Ascending aorta (tissue), 2 donors: ENCODE measurements at places on chromosomes 16 and 17.

GRCh38 chr16:29653471-29653870, 9.6 kb upstream of the SPN start:
- no peaks in the 10 kb centered on the region for H3K4me1 ChIP-seq
- DNase-seq: no peak
- H3K4me3 ChIP-seq: no peak overlapping the region
- H3K36me3 ChIP-seq: no peaks in the 10 kb centered on the region

DNA sequence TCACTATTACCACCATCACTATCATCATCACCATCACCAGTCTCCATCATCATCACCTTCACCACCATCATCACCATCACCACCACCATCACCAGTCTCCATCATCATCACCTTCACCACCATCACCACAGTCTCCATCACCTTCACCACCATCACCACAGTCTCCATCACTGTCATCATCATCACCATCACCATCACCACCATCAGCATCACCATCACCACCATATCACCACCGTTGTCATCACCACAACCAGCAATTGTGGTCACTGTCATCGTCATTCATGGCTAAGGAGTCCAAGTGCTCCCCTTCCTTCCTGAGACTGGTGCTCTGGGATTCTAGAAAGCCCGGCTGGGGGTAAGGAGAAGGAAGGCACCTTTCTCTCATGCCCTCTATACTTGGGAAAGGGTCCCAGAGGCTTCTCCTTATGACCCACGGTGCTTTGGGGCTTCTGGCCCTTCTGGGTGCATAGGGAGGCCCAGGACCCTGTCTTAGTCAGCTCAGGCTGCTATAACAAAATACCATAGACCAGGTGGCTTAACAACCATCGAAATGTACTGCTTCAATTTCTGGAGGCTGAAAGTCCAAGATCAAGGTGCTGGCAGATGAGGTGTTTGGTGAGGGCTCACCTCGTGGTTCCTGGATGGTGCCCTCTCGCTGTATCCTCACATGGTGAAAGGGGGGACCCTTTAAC, 93.4 kb upstream of the GSE1 start:
- no peaks in the 10 kb centered on the region for H3K27me3 ChIP-seq
- peaks cover 32% of the 10 kb centered on the region for H3K4me1 ChIP-seq
- H3K36me3 ChIP-seq: no peaks in the 10 kb centered on the region
- no peak overlapping the region for H3K4me3 ChIP-seq

- no peaks in the 10 kb centered on the region for H3K27me3 ChIP-seq
- H3K4me1 ChIP-seq: no peaks in the 10 kb centered on the region
- H3K36me3 ChIP-seq: peaks cover 10% of the 10 kb centered on the region
- H3K27ac ChIP-seq: no peak overlapping the region
These were observed 43.6 kb upstream of the ANKFY1 start for GRCh38 chr17:4307179-4307930.

DNA sequence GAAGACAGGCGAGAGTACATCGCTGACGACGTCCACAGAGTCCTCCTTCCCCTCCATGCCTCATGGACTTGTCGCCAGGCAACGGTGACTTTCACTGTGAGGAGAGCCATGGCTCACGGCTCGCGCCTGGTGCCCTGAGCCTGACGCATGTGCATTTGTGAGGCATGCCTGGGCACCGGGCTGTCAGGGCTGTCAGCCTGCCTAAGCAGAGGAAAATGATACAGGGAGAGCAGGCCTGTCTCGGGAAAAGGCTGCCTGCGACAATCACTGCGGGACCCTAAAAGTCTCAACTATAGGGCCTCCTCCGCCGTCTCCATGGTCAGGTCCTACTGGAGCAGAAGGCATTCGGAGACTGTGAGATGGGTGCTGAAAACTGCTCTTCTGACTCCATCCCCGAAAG, 135.5 kb upstream of the WSB1 start:
- DNase-seq: no peak
- H3K4me1 ChIP-seq: no peaks in the 10 kb centered on the region
- no peak overlapping the region for H3K4me3 ChIP-seq
- no peaks in the 10 kb centered on the region for H3K27me3 ChIP-seq

- H3K27me3 ChIP-seq: no peaks in the 10 kb centered on the region
- peak overlapping the region; percentile 17 for H3K27ac ChIP-seq
- H3K4me3 ChIP-seq: no peak overlapping the region
- H3K36me3 ChIP-seq: peaks cover 17% of the 10 kb centered on the region
- no peak for DNase-seq
These were observed 34.4 kb downstream of the WWP2 start for GRCh38 chr16:69796285-69797118.

- H3K36me3 ChIP-seq: no peaks in the 10 kb centered on the region
- no peaks in the 10 kb centered on the region for H3K4me1 ChIP-seq
- no peak for DNase-seq
These were observed 394.1 kb downstream of the SOX9 start for GRCh38 chr17:72514891-72515290.

GRCh38 chr16:84583995-84584394, 33.9 kb downstream of the COTL1 start:
- no peak overlapping the region for H3K4me3 ChIP-seq
- H3K27ac ChIP-seq: peak overlapping the region; percentile 61
- H3K27me3 ChIP-seq: no peaks in the 10 kb centered on the region
- peaks cover 12% of the 10 kb centered on the region for H3K4me1 ChIP-seq
- no peak for DNase-seq
- no peaks in the 10 kb centered on the region for H3K36me3 ChIP-seq

- peaks cover 4% of the 10 kb centered on the region for H3K36me3 ChIP-seq
- no peak overlapping the region for H3K4me3 ChIP-seq
- H3K27me3 ChIP-seq: no peaks in the 10 kb centered on the region
- no peaks in the 10 kb centered on the region for H3K4me1 ChIP-seq
- no peak for DNase-seq
- H3K27ac ChIP-seq: no peak overlapping the region
These were observed 11.1 kb downstream of the ABR start for GRCh38 chr17:1168533-1169220.

GRCh38 chr17:59845595-59846393, 46.9 kb downstream of the TUBD1 start:
- no peaks in the 10 kb centered on the region for H3K27me3 ChIP-seq
- no peak for DNase-seq
- H3K27ac ChIP-seq: peak overlapping the region; percentile 66
- no peaks in the 10 kb centered on the region for H3K36me3 ChIP-seq
- no peaks in the 10 kb centered on the region for H3K4me1 ChIP-seq

- no peaks in the 10 kb centered on the region for H3K36me3 ChIP-seq
- no peaks in the 10 kb centered on the region for H3K27me3 ChIP-seq
- no peak overlapping the region for H3K4me3 ChIP-seq
- no peaks in the 10 kb centered on the region for H3K4me1 ChIP-seq
These were observed 18.2 kb upstream of the FAM83G start for GRCh38 chr17:19022747-19023146.

GRCh38 chr17:6772016-6772415, 4.0 kb upstream of the FBXO39 start:
- no peak overlapping the region for H3K4me3 ChIP-seq
- no peak overlapping the region for H3K27ac ChIP-seq

- no peaks in the 10 kb centered on the region for H3K27me3 ChIP-seq
- H3K4me1 ChIP-seq: no peaks in the 10 kb centered on the region
- no peak overlapping the region for H3K27ac ChIP-seq
- no peak for DNase-seq
These were observed 3.0 kb downstream of the PIPOX start for GRCh38 chr17:29045734-29046472.

GRCh38 chr17:2621241-2621640, 27.8 kb downstream of the PAFAH1B1 start:
- H3K4me1 ChIP-seq: no peaks in the 10 kb centered on the region
- H3K27me3 ChIP-seq: no peaks in the 10 kb centered on the region
- no peak overlapping the region for H3K27ac ChIP-seq
- no peak for DNase-seq
- H3K36me3 ChIP-seq: peaks cover 6% of the 10 kb centered on the region

DNA sequence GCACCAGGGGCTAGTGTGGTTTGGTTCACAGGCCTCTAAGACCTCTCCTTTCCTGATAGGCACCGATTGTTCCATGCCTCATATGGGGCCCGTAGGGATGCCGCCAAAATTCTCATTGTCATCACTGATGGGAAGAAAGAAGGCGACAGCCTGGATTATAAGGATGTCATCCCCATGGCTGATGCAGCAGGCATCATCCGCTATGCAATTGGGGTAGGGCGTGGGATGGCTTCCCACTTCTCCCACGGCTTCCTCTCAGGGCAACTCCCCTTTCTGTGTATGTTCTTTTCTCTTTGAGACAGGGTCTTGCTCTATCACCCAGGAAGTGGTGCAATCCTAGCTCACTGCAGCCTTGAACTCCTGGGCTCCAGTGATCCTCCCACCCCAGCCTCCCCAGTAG, 5.3 kb downstream of the ITGAX start:
- no peaks in the 10 kb centered on the region for H3K27me3 ChIP-seq
- H3K4me1 ChIP-seq: no peaks in the 10 kb centered on the region
- no peak overlapping the region for H3K4me3 ChIP-seq

DNA sequence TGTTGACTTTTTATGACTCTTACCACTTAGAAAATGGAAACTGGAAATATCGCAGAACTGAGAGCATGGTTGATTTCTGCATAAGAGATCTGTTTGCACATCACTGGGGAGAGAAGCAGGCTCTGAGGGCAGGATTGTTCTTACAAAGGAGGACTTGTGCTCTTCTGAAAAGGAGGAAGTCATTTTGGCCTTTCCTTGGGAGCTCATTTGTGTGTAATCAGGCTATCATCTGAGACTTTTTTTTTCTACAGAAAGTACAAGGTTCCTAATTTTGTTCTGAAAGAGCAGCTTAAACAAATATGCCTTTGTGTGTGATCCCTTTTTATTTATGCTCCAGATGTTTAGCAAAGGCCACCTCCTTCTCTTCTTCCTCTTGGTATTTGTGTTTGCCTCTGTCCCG, 145.7 kb upstream of the CACNG5 start:
- H3K4me1 ChIP-seq: no peaks in the 10 kb centered on the region
- DNase-seq: no peak
- H3K27me3 ChIP-seq: no peaks in the 10 kb centered on the region
- no peak overlapping the region for H3K4me3 ChIP-seq

GRCh38 chr17:65977041-65977440, 214.9 kb downstream of the CEP112 start:
- no peaks in the 10 kb centered on the region for H3K4me1 ChIP-seq
- no peak overlapping the region for H3K27ac ChIP-seq
- no peak overlapping the region for H3K4me3 ChIP-seq
- DNase-seq: no peak
